ENCODE measurements at places on chromosomes 4 and X.

DNA sequence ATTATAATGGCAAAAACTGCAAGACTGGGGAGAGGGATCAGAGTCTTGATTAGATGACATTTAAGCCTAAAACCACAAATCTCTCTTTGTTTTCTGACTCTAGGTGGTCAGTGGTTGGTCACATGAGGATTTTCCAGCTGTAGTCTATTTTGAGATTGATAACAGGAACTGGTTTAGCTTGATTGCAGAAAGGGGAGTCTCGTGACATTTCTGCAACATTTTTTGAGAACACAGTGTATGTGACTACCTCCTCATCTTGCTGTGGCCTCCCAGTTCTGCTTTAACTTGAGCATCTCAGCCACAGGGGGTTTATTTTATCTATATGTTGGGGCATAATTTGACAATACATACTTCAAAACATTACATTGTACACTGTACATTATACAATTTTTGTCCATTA is 726.4 kb upstream of the MAGEB2 start:
- DNase-seq, result no peak

DNA sequence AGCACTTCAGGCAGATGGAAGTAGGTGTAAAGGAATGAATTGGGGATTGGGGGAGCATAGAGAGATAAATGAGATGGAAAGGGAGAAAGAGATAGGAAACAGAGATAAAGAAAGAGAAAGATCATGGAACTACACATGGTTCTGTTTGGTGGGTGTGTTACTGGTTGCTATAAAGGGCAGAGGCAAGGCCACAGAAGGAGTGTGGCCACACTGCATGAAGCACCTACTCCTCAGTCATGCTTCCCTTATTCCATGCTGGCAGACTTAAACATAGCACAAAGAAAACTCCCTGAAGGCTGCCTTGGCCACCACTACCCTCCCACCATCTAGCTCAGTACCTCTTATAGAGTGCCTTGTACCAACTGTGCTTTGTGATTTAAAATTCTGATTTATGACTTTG is 56.9 kb downstream of the OPHN1 start:
- DNase-seq, result no peak

DNA sequence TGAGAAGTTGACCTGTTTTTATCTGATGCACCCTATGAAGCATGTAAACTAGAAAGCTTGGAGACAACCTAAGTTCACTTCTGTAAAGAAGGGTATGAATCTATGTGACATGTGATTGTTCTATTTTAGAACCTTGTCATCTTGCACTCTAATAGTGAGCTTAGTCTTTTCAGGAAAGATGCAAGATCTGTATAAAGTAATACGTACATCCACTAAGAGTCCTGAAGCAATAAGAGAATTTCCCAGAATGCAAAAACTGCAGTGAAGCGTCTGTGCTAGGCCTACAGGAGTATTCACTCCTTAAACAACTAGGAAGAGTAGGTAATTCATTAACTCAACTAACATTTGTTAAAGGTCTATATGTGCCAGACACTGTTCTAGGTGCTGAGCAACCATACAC is 23.3 kb upstream of the NDP start:
- no peak for DNase-seq

DNA sequence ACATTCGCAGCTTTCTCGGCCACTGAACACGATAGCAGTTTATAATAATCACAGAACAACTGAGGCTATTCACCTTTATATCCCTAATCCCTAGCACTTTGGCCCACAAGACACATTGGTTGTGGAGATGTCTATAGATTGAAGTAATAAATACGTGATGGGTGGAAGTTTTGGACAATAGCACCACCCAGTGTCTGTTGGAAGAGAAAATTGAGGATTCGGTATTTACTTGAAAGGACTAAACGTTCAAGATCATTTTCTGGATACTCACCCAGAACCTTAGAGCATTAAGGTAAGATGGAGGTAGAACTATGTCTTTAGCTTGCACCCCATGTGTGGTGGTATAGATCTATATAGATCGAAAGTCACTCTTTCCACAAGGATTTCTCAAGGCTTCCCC is 787 bp upstream of the TMSB15A start:
- DNase-seq, result peak; percentile 48

GRCh38 chr4:77197831-77198230 is 40.8 kb downstream of the CCNG2 start:
- no peak for DNase-seq

GRCh38 chr4:143251779-143252178 is 67.1 kb downstream of the USP38 start:
- no peak for DNase-seq

- DNase-seq, result no peak
These were observed 25.7 kb downstream of the TACC3 start for GRCh38 chr4:1746919-1747602.

- DNase-seq, result no peak
These were observed 21.3 kb upstream of the AADAT start for GRCh38 chr4:170111085-170111484.

DNA sequence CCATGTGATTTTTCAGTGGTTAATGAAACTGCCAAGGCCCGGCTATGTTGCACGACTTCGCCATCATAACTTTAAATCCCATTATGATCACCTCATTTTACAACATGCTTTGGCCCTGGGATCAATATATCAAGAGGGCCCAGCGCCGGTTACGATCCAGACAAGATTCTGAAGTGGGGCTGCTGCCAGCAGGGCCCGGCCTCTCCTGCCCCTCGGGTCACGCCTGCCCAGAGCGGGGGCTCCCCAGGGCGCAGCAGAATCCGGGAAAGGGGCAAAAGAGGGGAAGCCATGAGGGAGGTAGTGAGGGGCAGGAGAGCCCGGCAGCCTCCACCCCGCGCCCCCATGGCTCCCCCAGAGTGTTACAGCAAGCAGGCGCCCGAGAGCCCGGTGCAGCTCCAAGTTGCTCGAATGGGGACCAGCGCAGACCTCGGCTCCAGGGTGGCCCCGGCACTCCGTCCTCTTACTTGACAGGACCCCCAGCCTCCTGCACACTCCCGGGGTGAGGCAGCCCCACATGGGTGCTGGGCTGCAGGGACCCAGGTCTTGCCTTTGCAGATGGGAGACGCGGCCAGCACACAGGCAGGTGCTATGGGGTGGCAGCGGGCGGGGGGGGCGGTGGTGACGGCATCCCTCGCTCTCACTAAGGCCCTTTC is 129.8 kb upstream of the NKX1-1 start:
- DNase-seq, result no peak

DNA sequence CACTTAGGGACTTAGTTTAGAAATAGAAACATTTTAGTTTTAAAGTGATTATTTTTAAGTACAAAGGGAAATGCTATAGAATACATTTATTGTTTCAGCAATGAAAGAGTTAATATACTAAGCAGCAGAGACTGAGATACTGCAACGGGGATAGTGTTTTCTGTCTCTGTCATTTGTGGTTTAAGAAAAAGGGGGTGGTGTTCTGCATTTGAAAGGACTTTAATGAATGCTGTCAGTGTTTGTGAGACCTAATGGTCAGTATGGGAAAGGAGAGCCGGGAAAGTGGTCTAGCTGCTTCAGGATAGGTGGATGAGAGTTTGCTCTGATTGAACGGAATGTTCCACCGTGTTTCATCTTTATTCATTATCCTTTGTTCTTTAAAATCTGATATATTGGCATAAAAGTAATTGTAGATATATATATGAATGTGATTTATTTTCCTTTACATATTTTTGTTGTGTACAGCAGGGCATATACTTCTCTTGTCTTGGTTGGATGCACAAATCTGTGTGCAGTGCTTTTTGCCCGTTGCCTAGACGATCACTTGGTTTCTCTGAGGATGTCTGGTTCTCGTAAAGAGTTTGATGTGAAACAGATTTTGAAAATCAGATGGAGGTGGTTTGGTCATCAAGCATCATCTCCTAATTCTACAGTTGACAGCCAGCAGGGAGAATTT is at the start of gene KLHL5:
Gene KLHL5, plus strand, starts transcription at position 139 of the 676 bp plus-strand sequence. Its CDS starts 421 bp downstream, at position 560.
- DNase-seq, result no peak
